ENCODE measurements at places on chromosomes 6 and 20. TPM values are rescaled to one million over a fixed set of nuclear protein-coding genes. Genes with fewer than 3 reads are reported as not detected.

SYCP2 gene
- 1.9 TPM for total RNA-seq

CST9 gene
- total RNA-seq = not detected

GHRH gene
- total RNA-seq = not detected

PKHD1 gene
- 0.32 TPM for total RNA-seq

OSER1 gene
- total RNA-seq = 29.6 TPM

PACSIN1 gene
- total RNA-seq = not detected

COL21A1 gene
- total RNA-seq = 15.6 TPM

NRSN1 gene
- total RNA-seq = not detected

PEDS1 gene
- 31.3 TPM for total RNA-seq

PPP1R14C gene
- total RNA-seq = 10.0 TPM

FOXC1 gene
- 4.9 TPM for total RNA-seq

PTCHD4 gene
- total RNA-seq = 4.1 TPM

PHACTR1 gene
- 72.8 TPM for total RNA-seq

C20orf96 gene
- total RNA-seq = 8.8 TPM

All from upper lobe of right lung (tissue), 1 donor.